ENCODE measurements at places on chromosomes 11 and 22.
A peak's percentile ranks its signal among the peaks of the same experiment; 100 is the strongest.

- no peak for DNase-seq
Observed at GRCh38 chr22:30305519-30305905, 16.2 kb upstream of the CASTOR1 start.

GRCh38 chr11:70111269-70112016, 33.3 kb downstream of the ANO1 start:
- no peak for DNase-seq

GRCh38 chr11:40405614-40406013, 1053.8 kb downstream of the LRRC4C start:
- DNase-seq: no peak

GRCh38 chr22:19707347-19708290, 6.7 kb upstream of the SEPTIN5 start:
- DNase-seq: no peak

GRCh38 chr11:128315933-128316332, 271.4 kb downstream of the ETS1 start:
- no peak for DNase-seq

DNA sequence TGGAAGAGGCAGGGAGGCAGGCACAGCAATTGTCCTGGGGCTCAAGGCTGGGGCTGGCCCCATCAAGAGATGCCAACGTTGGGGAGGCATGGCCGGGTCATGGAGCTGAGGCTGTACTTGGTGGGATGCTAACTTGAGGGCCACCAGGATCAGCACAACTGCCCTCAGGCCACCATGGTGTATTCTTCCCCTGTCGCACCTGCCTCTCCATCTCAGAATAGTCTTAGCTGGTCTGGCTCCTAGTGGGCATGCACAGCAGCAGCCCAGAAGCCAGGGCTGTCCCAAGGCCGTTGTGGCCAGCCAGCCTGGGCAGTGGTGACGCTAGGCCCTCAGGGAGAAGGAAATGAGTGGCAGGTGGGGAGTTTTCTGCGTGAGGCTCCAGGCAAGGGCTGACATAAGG, 91.3 kb downstream of the DHCR7 start:
- no peak for DNase-seq

DNA sequence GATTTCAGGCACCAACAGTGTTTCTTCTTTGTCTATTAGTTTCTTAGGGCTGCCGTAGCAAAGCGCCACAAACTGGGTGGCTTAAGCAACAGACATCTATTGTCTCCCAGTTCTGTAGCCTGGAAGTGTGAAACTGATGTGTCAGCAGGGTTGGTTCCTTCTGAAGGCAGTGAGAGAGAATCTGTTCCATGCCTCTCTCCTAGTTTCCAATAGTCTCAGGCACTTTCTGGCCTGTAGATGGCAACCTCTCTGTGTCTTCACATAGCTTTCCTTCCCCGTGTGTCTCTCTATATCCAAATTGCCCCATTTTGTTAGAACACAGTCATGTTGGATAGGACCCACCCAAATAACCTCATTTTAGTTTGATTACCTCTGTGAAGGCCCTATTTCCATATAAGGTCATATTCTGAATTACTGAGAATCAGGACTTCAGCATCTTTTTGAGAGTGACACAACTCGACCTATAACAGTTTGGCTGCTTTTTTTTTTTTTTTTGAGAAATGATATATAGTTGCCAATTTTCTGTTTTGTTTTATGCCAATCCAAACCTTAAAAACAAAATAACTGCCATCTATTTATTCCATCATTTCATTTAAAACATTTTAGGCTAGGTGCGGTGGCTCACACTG, 108.2 kb downstream of the SLC36A4 start:
- DNase-seq: peak; percentile 79

GRCh38 chr22:38942702-38943101, 14.7 kb upstream of the APOBEC3A start:
- DNase-seq: no peak

DNA sequence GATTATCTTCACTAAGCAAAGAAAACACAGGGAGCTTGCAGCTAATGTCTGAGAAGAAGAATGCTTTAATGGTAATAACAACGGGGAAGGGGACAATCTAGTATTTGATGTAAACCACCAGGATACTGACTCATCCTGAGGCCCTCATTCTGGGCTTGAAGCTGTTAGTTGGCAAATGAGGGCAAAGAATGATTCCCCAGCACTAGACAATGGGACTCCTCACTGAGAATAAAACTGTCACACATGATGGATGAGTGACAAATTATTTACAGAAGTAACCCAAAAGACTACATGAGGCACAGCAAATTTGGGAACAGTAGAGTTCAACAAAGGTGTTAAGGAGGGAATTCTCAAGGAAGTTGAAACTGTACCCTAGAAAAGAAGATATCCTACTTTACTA, 76.3 kb downstream of the FAM168A start:
- peak; percentile 81 for DNase-seq

GRCh38 chr22:18031695-18032454, 7.5 kb upstream of the MICAL3 start:
- peak; percentile 97 for DNase-seq

- DNase-seq: no peak
Observed at GRCh38 chr11:70790671-70791300, 392.5 kb downstream of the CTTN start.

GRCh38 chr22:37165940-37166674, 16.4 kb upstream of the IL2RB start:
- no peak for DNase-seq

GRCh38 chr22:38737302-38738060, 18.3 kb downstream of the SUN2 start:
- DNase-seq: no peak

GRCh38 chr11:127269911-127270310, 269.3 kb upstream of the KIRREL3 start:
- no peak for DNase-seq

DNA sequence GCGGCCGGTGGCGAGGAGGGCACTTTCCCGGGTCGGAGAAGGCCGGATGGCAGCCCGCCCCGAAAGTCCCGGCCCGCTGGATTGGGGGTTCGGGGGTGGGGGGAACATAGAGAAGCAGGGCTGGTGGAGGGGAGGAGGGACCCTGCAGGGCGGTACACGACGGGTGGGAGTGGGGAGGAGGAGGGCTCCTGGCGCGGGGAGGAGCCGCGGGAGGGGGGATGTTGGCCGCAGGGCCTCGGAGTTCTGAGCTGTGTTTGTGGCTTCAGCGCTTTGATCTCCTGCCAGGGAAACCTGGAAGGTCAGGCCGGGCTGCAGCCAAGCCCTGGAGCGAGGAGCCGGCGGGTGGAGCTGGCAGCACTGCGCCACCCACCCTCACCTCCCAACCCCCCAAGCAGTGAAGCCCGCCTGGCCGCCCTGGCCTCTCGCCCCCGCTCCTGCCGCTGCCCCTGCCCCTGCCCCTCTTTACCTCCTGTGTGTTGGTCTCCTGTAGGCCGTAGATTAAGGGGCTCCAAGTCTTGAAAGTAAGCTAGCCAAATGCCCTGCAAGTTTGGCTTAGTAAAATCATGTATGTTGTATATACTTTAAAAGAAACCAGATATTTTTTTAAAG, 30.9 kb downstream of the C22orf31 start:
- DNase-seq: peak; percentile 86

- DNase-seq: no peak
Observed at GRCh38 chr11:119000906-119001305, 3.0 kb downstream of the CENATAC start.

- DNase-seq: no peak
Observed at GRCh38 chr22:39207141-39208012, 37.4 kb downstream of the PDGFB start.

DNA sequence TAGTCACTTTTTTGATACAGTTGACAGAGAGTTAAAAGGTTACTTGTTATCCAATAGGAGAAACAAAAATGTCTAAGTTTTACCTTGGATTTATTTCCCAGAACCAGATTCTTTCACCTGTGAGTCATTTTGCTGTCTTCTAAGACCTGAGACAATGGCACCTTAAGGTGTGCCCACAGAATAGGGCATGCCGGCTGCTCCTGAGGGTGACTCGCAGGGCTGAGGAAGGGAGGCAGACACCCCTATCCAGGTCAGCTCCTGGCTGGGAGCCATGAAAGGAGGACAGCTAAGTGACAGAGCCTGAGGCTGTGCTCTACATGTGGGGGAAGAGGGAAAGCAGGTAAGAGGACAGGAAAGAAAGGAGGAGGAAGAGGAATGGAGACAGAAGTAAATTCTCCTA, 67.8 kb downstream of the RASSF10 start:
- peak; percentile 55 for DNase-seq

- peak; percentile 92 for DNase-seq
Observed at GRCh38 chr22:22111267-22111751, 128.7 kb upstream of the TOP3B start.

- no peak for DNase-seq
Observed at GRCh38 chr22:50299785-50300619, 7.4 kb downstream of the PLXNB2 start.

- DNase-seq: peak; percentile 51
Observed at GRCh38 chr22:28112190-28112544, 193.1 kb upstream of the PITPNB start.
